ENCODE measurements at places on chromosomes 6 and 20.
A peak's percentile ranks its signal among the peaks of the same experiment; 100 is the strongest.

DNA sequence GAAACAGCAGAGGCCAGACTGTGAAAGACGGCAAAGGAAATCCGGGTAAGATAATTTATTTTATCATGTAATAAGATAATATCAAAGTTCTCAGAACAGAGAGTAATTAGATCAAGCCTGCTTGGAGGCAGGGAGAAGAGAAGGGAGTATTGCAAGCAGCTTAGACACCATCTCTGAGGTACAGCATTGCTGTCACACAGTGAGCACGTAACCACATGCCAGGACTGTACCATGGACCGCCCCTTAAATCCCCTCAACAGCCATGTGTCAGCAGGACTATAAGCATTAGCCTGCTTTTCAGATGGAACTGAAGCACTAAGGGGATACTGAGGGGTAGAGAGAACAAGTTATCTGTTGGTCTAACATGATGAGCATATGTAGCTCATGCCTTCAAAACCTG, 141.5 kb downstream of the C6orf118 start:
- no peak for DNase-seq

DNA sequence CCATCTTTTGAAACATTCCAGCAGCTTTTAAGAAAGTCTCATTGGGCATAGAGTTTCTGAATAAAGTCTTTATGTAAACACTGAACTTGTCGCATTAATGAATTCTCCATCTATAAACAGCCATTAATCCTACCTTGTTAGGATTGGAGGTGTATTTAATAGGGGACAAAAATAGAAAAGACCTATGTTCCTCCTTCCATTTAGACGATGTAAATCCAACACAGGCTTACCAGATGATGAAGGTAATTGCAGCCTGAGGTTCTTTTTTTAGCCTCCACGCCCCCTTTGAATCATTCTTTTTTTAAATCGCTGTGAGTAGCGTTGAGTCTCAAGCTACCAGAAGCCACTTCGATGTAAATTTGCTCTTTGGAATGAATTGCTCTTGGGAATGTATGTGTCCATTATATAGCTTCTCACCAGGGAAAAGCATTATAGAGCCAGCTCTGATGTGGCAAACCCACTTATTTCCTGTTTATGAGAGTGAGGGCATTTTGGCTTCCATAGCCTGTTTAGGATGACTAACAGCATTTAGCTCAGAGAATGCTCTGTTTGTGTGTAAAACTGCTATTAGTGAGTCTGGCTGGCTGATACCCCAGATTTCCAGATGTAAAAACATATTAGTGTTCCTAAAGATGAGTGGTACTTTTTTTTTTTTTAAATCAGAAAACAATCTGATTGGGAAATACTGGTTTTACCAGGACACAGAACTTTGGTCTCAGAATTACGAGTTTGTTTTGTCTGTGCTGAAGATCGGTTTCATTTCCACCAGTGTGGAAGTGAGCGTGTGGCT, 74.9 kb upstream of the CLDN20 start:
- DNase-seq, result peak; percentile 44

GRCh38 chr6:106194949-106195921, 109.1 kb downstream of the PRDM1 start:
- no peak for DNase-seq

GRCh38 chr20:12837646-12838045, 171.1 kb upstream of the SPTLC3 start:
- no peak for DNase-seq

- no peak for DNase-seq
These were observed 136.9 kb downstream of the CD83 start for GRCh38 chr6:14254505-14254904.

DNA sequence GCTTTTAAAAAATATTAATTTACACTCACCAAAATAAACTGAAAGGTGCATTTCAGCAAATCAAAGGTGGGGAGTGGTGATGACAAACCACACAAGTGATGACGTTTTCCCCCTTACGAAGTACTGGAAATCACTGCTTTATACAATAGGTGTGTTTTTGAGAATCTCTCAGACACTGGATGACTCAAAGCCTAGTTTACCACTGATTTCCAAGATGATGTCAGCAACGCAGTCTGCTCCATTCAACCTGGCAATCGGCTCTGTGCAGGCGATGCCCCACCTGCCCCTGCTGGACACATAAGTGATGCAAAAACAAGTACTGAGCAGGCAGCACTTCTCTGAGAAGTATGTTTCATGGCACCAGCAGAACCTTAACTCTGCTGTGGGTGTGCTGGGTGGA, 114.4 kb downstream of the SOD2 start:
- DNase-seq, result peak; percentile 64

DNA sequence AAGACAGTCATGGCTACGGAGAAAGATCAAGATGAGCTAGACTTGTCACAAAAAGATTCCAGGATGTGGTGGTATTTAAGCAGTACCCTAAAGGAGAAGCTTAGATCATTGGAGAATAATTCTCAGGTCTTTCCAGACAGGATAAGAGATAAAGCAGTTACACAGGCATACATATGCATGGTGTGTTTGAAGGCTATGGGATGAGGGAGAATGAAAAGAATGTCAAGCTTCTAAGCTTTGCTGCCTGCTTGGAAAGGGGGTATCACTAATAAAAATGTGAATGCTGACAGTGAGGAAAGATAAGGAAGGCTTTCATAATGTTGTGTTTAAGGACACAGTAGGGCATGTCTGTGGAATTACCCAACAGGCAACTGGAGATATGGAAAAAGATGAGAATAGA, 28.1 kb downstream of the RWDD2A start:
- no peak for DNase-seq

DNA sequence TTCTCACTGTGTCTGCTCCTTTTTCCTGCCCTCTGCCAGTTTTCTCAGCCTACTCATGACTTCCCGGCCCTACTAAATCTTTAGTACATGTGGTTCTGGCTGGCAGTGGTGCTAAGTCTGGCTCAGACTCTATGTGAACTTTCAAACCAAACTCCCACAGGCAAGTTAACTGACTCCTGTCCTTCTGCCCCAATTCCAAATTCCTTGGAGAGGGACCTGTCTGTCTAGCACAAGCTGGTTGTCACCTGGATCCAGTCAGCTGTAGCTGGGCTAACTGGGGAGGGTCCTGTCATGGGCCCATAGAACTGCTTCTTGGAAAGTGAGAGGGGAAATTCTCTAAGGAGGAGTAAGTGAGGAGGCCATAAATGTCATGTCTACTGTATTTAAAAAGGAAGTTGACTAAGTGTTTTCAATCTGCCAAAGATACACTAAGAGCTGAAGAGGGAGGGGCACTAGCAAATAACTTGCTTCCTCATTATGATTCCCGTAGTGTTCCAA, 240.1 kb downstream of the KCNQ5 start:
- DNase-seq, result no peak

DNA sequence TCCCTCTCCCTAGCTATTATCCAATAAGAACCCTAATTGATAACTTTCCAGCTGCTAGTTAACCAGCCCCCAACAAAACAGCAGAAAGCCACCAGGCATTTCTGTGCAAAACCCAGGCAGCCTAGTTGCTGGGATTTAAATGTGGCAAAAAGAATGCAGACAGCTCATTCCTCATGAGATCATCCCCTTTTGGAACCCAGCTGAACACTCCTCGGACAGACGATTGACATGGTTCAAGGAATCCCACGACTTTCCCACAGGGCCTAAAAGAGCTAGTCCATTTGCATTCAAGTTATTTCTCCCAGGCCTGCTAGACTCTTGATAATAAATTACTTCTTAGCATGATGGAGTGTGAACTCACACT, 24.0 kb downstream of the JAG1 start:
- DNase-seq, result no peak

- DNase-seq, result no peak
These were observed 208.4 kb downstream of the MANEA start for GRCh38 chr6:95785785-95786184.

- DNase-seq, result no peak
These were observed 185.0 kb upstream of the SGK1 start for GRCh38 chr6:134502614-134503549.

GRCh38 chr6:36850021-36850420, 10.8 kb upstream of the CPNE5 start:
- DNase-seq, result no peak

Data from urothelium cell line (cell line).